Inflammatory macrophage treated with lipopolysaccharide for 4 hours (primary cell): ENCODE measurements at places on chromosomes 12 and 14.

DNA sequence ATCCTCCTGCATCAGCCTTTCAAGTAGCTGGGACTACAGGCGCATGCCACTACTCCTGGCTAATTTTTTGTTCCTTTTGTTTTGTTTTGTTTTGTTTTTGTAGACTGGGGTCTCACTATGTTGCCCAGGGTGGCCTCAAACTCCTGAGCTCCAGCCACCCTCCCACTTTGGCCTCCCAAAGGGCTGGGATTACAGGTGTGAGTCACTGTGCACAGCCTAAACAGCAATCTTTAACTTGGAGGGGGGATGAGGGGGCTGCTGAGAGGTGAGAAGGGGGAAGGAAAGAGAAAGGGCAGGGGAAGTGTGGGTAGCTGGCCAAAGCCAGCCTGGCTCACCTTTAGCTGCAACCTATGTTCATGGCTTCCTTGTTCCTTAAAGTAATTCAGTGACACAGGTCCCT lies 77.4 kb downstream of the KDM2B start:
- no peak for DNase-seq

DNA sequence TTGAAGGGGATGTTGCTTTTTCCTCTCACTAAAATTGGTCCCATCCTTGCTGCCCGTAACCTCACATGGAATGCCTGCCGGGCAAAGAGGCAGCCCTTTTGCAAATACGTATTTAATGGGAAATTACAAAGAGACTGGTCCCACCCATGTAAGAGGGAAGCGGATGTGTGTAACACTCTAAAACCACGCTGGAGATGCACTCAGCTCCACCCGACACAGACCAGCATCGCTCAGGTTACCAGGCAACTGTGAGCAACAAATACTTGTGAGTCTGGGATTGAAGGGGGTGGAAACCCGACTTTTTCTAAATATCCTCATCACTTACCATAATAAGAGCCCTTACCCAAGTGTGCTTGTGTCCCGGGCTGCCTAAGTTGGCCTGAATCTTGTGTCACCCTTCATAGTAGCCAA lies 47.7 kb downstream of the ELK3 start:
- peak; percentile 70 for DNase-seq

- peak; percentile 87 for DNase-seq
Measured at GRCh38 chr12:132908145-132909029, 21.0 kb upstream of the CHFR start.

DNA sequence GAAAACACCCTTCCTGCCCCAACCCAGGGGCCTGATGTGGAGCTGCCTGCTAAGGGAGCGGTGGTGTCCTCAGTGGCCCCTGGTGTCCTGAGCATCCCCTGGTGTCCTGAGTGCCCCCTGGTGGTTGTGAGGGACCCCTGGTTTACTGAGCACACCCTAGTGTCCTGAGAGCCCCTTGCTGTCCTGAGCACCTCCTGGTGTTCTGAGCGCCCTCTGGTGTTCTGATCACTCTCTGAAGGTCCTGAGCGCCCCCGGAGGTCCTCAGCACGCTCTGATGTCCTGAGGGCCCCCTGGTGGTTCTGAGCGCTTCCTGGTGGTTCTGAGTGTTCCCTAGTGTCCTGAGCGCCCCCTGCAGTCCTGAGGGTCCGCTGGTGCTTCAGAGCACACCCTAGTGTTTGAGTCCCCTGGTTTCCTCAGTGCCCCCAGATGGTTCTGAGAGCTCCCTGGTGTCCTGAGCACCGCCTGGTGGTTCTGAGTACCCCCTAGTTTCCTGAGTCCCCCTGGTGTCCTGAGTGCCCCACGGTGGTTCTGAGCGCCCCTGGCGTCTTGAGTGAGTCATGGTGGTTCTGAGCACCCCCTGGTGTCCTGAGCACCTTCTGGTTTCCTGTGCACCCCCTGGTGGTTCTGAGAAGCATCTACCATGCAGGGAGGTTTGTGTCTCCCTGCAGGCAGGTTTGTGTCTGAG lies 1004.2 kb downstream of the TMEM121 start:
- peak; percentile 4 for DNase-seq

- DNase-seq, result peak; percentile 26
Measured at GRCh38 chr12:122937622-122938091, 28.6 kb downstream of the ABCB9 start.

- no peak for DNase-seq
Measured at GRCh38 chr14:34161351-34162082, 210.6 kb upstream of the EGLN3 start.

DNA sequence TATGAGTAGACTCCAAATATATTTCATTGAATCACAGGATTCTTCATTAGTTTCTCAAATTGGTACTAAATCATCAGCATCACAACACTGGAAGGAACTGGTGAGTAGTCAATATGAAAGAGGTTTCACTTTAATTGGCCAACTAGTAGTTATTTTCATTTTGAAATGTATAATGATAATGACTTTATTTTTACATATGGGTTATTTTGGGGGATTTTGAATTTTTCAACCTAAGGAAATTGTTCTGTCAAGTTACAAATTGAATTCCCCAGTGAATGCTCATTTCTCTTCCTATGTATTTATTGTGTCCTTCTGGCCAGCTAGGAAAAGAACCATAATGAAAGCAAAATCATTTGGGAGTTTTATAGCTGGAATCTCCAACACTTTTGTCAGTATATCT lies 174.2 kb upstream of the ATP2B1 start:
- DNase-seq, result peak; percentile 87

- no peak for DNase-seq
Measured at GRCh38 chr12:59446116-59446515, 149.7 kb upstream of the SLC16A7 start.

DNA sequence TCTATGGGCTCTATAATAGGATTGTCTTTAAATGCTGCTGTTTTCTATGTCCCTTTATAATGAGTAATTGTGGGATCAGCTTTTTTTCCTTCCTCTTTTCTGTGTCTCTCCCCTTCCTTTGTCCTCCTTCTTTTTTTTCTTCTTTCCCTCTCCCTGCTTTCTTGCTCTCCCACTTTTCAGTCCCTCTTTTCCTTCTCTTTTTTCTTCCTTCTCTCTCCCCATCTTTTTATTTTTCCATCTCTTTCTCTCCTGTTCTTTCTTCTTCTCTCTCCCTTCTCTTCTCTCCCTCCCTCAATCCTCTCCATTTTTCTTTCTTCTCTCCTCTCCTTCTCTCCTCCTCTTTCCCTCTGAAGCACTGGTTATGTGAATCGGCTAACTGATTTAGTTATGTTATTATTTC lies 62.5 kb upstream of the RD3L start:
- no peak for DNase-seq

- peak; percentile 30 for DNase-seq
Measured at GRCh38 chr12:85920324-85920947, 46.3 kb downstream of the NTS start.

DNA sequence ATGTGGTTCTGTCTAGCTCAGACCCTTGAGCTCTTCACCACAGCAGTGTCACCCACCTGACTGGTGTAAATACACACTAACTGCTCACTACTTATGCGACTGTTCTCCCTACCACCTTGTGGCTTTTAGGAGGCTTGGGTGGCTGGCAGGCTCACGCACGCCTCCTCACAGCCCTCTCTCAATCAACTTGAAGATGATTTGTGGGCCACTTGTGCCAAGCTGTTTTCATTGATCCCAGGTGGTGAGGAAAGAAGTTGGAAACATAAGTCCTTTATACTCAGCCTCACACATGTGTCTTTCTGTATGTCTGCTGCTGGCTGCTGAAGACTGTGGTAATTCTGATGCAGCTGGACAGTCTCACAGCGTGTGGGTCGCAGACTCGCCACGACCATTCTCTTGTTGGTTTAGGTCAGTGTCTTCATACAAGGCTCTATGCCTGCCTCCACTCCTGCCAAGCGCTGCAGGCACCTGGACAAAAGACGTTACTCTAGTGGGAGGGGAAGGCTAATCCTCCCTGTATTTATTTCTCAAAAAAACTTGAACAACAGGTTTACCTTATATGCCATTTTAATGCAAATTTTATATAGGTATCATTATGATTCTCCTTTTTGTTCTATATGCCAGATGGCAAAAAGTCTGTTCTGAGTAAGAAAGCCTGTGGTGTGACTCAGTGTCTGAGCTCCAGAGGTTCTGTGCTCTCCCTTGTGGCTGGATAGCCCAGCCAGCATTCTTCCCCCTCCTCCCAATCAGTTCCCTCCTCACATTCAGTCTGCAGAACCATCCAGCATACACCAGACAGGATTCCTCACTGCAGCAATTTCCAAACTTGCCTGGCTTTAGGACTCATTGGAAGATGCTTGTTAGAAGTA lies 115.6 kb downstream of the DIP2B start:
- no peak for DNase-seq
